ENCODE measurements at places on chromosomes 3 and 15. TPM values are rescaled to one million over a fixed set of nuclear protein-coding genes. Genes with fewer than 3 reads are reported as not detected.

GRCh38 chr3:40768536-40768935 lies 243.8 kb downstream of the ZNF621 start:
- DNase-seq = no peak

Gene CYP1A2
- total RNA-seq = not detected

GRCh38 chr3:141452045-141452444 lies 34.8 kb upstream of the RASA2 start:
- DNase-seq = no peak

DNA sequence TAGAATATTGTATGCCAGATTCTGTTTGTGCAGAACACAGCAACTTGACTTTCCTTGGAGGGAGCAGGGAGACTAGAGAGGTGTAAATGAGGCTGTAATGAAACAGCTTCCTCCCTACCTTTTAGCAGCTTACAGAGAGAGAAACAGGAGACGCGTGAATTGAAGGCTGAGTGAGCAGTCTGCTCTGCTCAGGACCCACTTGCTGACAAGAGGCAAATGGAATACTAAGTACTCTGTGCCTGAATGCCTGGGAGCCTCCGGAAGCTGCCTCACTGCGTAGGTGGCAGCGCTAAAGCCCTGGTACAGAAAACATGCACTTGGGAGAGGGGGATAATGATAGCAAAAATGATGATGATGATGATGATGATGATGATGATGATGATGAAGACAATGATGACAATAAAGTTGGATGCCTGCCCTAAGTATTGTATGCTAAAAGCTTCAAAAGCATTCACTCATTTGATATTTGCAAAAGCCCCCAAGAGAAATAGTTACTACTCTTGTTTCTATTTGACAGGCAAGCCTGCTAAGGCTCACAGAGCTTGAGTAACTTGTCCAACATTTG lies 548.9 kb downstream of the NTRK3 start:
- no peak for DNase-seq

DNA sequence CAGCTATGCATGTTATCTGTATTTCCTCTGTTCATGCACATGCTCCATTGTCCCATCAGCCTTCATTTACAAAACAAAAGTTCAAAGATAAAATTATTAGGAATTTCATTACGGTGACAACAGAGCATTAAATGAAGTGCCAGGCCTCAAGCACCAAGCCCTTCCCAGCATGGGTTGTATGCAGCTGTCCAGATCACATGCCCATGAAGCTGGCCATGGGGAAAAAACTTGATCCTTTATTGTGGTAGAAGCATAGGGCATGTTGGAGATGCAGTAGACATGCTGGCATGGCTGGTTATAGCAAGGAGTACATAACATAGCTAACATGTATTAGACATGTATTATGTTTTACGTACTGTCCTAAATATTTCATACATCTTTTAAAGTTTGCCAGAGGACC lies 4.1 kb upstream of the THRB start:
- no peak for DNase-seq

GRCh38 chr3:16604433-16604832 lies 790 bp downstream of the DAZL start:
- no peak for DNase-seq

Gene PLCH1
- 1.1 TPM for total RNA-seq

Gene LIPC
- not detected for total RNA-seq

DNA sequence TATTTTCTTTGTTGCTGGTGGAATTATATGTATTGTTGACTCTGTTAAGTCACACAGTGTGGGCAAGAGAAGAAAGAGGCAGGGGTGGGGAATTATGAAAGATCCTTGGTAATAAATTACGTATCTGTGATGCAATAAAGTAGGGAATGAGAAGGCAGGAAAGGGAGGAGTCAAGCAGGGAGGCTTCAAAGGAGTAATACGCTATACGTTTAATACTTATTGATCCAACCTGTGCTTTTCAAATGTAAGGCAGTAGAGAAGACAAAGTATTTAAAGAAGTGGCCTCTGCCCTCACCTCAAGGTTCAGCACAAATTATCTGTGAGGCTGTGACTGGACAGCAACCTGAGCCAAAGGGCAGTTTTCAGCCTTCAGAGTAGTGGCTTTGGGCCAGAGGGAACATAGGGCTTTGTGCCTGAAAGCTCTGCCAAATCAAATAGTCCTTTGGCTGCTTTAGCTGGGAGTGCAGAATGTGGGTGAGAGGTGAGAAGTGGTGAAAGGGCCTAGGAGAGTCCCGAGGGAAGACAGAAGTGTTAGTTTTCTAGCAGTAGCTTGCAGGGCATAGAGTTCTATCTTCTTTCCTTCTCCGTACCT lies 1.2 kb upstream of the PLIN1 start:
- no peak for DNase-seq

GRCh38 chr15:67504796-67505195 lies 16.1 kb upstream of the C15orf61 start:
- no peak for DNase-seq

GRCh38 chr3:47315069-47315647 lies 32.4 kb downstream of the KLHL18 start:
- DNase-seq = no peak

DNA sequence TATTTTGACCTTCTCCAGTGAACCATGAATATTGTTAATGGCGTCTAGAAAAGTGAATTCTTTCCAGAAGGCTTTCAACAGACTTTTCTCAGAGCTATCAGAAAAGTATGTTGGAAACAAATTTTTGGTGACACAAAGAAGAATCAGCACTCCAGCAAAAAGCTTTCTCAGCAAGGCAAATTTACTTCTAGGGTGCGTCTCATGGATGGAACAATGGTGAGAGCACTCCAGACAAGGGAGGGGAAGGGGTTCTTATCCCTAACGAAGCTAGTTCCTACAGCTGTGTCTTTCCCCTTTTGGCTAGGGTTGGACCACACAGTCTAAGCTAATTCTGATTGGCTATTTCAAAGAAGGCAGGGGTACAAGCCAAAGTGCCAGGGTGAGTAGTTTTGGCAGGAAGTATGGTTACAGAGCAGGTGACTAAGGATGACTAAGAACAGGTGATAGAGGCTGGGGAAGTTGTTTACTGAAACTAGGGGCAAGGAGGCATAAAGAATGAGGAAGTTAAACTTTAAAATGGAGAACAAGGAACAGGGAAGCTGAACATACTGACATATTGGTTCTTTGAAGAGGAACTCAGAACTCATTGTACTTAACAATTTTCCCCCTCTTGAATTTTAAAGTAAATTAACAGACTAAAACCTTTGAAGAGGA lies 959.8 kb downstream of the NAALADL2 start:
- DNase-seq = no peak

Gene GRK7
- not detected for total RNA-seq

All from glutamatergic neuron (in vitro differentiated cells).